T follicular helper cell (primary cell): ENCODE measurements at places on chromosomes 11 and 22.

GRCh38 chr22:44436736-44437135, 61.3 kb downstream of the RTL6 start:
- no peak for DNase-seq

- no peak for DNase-seq
Measured at GRCh38 chr11:118274186-118274585, 10.1 kb upstream of the MPZL2 start.

GRCh38 chr11:123645286-123645975, 9.0 kb downstream of the SCN3B start:
- DNase-seq = no peak

DNA sequence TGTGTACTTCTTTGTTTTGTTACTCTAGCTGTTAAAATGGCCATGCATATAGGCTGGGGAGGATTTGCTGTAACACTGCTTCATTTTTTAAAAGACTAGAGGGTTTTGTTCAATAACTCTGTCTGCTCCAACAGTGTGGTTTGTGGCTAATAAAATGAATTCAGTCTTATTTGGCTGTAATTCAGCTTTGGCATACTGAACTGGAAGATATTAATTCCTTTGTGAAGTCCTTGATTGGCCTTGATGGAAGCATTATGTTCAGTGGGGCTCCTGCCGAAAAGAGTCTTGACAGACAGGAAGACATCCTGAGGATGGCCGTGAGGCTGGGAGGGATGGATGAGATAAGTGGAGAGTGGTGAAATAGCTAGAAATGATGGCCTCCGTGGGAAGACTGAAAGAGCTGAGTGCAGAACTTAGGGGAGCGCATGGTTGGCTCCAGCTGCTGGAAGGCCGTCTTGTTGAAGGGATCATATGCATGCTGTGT, 44.8 kb upstream of the MYO18B start:
- no peak for DNase-seq

GRCh38 chr11:112270551-112271180, 10.0 kb upstream of the PLET1 start:
- DNase-seq = no peak

- no peak for DNase-seq
Measured at GRCh38 chr11:2666828-2667570, 32.8 kb downstream of the KCNQ1OT1 start.

GRCh38 chr11:128888034-128888985, 2.8 kb upstream of the KCNJ5 start:
- DNase-seq = no peak

GRCh38 chr11:74417860-74418508, 19.8 kb upstream of the PGM2L1 start:
- DNase-seq = no peak
